ENCODE measurements at places on chromosomes 12 and 14.

- DNase-seq: peak; percentile 58
These were observed 4.9 kb downstream of the PTGER2 start for GRCh38 chr14:52318826-52319645.

DNA sequence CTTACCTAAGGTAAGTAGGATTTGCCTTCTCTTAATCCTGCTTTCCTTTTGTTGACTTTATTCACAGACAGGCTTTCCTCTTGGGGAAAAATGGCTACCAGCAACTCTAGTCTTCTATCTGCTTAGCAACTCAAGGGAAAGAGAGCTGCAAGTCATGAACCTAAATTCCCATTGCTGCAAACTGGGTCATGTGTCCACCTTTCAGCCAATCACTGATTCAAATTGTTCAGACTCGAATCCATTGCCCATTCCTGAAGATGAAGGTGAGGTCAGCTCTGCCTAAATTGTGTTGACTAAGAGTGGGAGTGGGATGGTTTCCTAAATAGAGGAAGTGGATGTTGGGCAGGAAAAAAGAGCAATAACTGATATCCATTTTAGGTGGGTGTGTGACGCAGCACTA is 7.7 kb downstream of the FBXW8 start:
- DNase-seq: no peak

DNA sequence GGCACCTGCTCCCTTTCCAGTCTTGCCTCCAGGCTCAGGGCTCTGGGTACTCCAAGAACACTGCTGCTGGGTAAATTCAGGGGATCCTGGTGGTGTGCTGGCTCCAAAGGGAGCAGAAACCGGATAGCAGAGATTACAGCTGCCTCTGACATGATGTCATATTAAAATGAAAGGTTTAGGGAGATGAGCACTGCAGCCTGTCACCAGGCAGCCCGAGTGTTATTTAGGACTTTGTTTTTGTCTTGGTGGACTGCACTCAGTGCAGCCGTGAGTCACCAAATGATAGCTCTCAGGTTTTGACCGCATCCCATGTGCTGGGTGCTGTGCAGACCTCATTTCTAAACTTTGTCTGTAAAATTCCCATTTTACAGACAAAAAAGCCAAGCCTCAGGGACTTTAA is 266.0 kb upstream of the CRY1 start:
- DNase-seq: peak; percentile 78

- peak; percentile 62 for DNase-seq
These were observed 196.1 kb upstream of the CDKN3 start for GRCh38 chr14:54200726-54201125.

GRCh38 chr12:76738824-76739579 is 24.9 kb upstream of the ZDHHC17 start:
- no peak for DNase-seq

- DNase-seq: no peak
These were observed 66.7 kb upstream of the AP4S1 start for GRCh38 chr14:30958555-30959407.

DNA sequence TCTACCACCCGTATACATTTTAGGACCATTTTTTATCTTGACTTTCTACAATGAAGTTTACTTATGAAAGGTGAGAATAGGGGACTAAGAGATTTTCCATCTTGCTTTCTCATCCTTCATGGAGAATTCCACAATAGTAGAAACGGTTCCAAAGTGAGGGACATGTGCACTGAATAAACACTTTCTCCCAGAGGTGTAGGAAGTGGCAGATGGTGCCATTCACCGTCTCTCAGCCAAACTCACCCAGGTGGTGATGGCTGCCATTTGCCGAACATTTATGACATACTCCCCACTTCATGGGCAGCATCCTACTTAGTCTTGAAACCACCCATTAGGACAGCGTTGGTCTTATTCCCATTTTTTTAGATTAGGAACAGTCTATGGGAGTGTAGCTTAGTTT is 540.5 kb downstream of the DIO2 start:
- no peak for DNase-seq

DNA sequence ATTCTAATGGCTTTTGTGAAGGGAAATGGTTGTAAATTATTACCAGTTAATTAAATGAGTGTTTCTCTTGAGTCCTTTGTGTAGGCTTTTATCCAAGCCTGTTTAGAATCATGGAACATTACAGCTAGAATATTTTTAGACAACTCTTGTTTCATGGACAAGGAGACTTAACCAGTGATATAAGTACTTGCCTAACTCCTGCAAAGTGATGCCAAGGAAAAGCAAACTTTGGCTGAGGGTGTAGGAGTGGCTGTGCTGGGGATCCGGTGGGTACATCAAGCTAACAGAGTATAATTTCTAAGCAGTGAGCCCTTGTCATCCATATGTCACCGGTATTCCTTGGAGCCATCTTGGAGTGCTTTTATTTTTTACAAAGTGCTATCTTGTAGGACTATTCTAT is 61.5 kb downstream of the PRKCH start:
- DNase-seq: no peak

- DNase-seq: no peak
These were observed 62.6 kb downstream of the FBXL14 start for GRCh38 chr12:1531654-1532374.

- DNase-seq: no peak
These were observed 71.2 kb downstream of the NOC4L start for GRCh38 chr12:132215299-132215989.

- DNase-seq: no peak
These were observed 20.3 kb upstream of the EMP1 start for GRCh38 chr12:13176256-13176655.

- no peak for DNase-seq
These were observed 478.0 kb downstream of the BTG1 start for GRCh38 chr12:91667694-91668093.

DNA sequence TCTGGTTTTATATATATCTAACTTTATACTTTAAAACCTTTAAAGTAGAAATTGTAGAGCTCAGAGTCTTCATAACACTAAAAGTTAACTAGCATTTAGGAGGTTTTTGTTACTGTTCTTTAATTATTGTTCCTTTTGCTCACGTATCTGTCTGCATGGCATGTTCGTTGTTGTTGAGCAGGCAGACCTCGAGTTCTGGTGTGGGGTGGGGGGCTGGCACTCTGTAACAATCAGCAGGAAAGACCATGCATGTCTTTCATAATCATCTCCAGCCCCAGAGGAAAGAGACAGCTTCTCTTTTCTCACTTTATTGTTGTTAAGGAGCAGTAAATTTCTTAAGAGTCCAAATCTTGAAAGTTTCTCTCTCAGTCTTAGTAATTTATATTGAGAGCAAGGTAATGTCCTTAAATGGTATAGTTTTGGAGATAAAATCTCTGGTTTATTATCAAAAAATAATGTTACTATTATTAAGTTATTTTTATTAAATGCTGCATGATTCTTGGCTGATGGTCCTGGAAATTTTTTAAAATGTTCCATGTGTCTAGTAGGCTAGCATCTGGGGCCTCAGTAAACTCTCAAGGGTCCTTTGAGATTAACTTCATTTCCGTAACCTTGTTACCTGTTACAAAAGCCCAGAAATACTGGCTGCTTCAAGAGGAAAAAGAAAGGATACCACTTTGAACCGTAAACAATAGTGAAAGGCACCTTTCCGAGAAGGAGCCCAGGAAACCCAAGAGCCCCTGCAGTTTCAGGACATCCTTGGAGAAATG is 30.3 kb downstream of the CKB start:
- no peak for DNase-seq

- DNase-seq: peak; percentile 68
These were observed 24.5 kb downstream of the WDR20 start for GRCh38 chr14:102164241-102164641.

- no peak for DNase-seq
These were observed 60.6 kb downstream of the ARL6IP4 start for GRCh38 chr12:123041042-123041531.

GRCh38 chr14:55129428-55130195 is 560 bp downstream of the LGALS3 start:
- DNase-seq: peak; percentile 52

- peak; percentile 43 for DNase-seq
These were observed 1190.3 kb downstream of the GALC start for GRCh38 chr14:86802726-86803125.

DNA sequence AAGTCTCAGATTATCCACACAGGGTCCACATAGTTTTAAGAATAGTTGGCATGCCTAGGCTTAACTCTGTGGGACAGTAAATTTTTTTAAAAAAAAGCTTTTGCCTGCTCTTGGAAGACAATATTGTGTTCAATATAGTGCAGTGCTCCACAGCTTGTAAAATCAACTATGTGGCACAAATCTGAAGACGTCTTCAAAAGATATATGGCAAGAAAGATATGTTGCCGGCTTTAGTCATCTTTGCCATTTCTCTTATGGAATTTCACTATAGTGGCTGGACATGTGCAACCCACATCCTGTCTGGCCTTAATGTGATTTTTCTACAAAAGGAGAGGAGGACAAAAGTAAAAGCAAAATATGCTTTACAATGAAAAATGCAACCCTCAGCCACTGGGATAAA is 90.5 kb downstream of the MGST1 start:
- DNase-seq: no peak

DNA sequence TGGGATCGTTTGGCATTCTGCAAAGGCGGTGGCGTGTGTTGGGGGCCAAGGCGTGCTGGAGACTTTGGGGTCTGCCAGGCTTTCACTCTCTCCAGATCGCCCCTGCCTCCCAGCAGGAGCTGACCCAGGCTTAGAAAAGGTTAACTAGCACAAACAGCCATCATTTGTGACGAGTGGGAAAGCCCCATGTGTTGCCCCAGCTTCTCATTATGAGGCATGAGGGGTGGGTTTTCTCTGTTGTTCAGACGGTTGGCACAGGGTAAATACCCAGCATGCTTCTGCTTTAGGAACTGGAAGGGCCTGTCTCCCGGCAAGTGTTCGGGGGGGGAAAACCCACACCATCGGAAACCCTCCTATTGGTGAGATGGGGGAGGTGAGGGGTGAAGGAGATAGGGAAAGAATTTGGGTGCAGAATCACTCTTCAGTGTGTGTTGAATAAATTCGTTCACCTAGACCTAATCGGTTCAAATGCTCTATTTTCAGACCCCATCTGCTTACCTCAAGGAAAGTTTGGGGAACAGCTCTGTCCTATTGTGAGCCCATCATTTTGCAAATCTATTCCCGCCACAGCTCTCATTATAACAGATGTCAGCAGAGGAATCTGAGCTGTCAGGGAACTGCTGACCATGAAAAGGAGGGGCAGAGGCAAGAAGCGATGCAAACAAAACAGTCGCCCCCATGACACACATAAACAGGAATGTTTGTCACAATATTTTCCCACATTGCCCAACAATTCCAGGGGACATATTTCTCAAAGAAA is 34.7 kb upstream of the C12orf42 start:
- no peak for DNase-seq

GRCh38 chr12:29676676-29677075 is 107.1 kb downstream of the TMTC1 start:
- DNase-seq: no peak

DNA sequence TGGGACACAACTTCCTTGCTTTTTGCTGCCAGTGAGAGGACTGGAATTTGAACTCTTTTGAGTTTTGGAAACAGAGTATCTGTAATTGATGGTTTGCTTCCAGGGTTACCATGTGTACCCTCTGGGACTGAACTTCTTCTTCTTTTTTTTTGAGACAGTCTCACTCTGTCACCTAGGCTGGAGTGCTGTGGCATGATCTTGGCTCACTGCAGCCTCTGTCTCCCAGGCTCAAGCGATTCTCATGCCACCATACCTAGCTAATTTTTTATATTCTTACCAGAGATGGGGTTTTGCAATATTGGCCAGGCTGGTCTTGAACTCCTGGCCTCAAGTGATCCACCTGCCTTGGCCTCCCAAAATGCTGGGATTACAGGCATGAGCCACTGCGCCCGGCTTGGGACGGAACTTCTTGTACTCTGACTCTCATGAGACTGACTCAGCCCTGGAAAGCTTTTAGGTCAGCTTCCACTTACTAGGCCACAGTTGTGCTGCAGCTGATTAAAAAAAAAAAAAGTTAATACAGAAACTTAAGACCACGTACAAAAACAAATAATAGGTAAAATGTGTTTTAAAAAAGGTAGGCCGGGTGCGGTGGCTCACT is 15.8 kb downstream of the SEL1L start:
- peak; percentile 88 for DNase-seq

- DNase-seq: peak; percentile 46
These were observed 27.4 kb upstream of the DYRK2 start for GRCh38 chr12:67621112-67621511.

- DNase-seq: peak; percentile 40
These were observed 236.5 kb upstream of the PELI2 start for GRCh38 chr14:55881577-55882241.

- no peak for DNase-seq
These were observed 126.0 kb upstream of the HIF1A start for GRCh38 chr14:61569308-61569707.

GRCh38 chr14:67987606-67988005 is 168.0 kb downstream of the RAD51B start:
- peak; percentile 90 for DNase-seq

GRCh38 chr14:58824796-58825195 is 187.0 kb downstream of the DACT1 start:
- DNase-seq: no peak

GRCh38 chr12:92602930-92603623 is 99.7 kb upstream of the PLEKHG7 start:
- no peak for DNase-seq

DNA sequence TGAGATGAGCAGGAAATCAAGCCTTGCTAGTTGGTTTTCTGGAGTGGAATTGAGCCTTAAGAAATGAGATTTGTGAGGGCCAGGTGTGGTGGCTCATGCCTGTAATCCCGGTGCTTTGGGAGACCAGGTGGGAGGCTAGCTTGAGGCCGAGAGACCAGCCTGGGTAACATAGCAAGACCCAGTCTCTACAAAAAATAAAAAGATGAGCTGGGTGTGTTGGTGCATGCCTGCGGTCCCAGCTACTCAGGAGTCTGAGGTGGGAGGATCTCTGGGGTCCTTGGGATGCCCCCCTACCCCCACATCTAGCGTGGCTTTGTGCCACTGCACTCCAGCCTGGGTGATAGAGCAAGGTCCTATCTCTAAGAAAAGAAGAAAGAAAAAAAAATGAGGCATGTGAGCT is 104.2 kb upstream of the RTL1 start:
- DNase-seq: no peak

DNA sequence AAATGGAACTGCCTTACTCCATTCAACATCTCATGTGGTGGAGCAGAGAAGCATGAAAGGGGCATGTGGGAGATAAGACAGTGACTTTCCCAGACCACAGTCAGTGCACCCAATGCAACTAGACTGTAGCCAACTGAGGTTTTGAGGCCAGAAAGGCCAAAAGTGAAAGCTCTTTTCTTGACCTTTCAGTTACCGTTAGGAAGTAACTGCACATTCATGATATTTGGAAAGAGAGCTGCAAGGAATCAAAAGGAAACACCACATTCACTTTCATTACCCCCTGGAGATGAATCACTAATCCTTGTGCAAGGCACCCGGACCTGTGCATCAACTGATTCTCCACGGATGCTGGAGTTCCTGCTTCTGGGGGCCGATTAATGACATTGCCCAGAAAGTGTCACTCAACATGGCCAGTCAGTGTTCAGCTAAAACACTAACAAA is 72.9 kb upstream of the ELK3 start:
- DNase-seq: peak; percentile 58

GRCh38 chr14:71659159-71659558 is 273.1 kb upstream of the RGS6 start:
- DNase-seq: peak; percentile 39

DNA sequence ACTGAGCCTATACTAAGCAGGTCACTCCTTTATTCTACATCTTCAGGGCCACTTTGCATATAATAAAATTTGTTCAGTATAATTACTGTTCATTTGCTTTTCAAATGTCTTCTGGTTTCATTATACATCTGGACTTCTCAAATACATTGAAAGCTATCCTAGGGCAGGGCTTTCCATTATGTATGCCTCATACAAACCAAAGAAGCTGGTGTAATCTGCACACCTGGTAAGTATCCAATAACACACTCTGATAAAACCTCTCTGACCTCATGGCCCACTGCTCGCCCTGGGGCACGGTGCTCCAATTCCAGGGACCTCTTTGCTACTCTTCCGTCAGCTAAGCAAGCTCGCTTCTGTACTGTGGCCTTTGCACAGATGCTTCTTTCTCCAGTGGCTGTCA is 21.9 kb upstream of the ISM2 start:
- DNase-seq: no peak
